Large intestine (tissue), 12 donors: ENCODE measurements at places on chromosomes 4 and X.

DNA sequence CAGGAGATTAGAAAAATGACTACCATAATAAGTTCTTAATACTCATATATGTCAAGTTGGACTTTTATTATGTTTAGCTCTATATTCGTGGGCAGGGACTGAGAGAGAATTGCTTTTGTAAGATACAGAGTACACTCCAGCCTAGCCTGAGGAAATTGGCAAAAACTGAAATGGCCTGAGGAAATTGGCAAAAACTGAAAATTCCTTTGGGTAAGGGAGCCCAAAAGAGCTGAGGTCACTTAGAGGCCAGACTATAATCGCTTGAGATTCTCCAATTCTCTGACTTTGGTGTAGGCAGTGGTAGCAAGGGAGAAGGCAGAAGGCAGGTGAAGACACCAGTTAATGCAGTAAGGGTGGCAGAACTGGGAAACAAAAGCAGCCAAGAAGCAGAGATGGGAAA, 124.5 kb upstream of the HCCS start:
- no peak overlapping the region for H3K27ac ChIP-seq
- DNase-seq, result no peak
- no peaks in the 10 kb centered on the region for H3K36me3 ChIP-seq
- no peaks in the 10 kb centered on the region for H3K27me3 ChIP-seq

- no peaks in the 10 kb centered on the region for H3K36me3 ChIP-seq
- no peaks in the 10 kb centered on the region for H3K27me3 ChIP-seq
- no peak for DNase-seq
- peaks cover 9% of the 10 kb centered on the region for H3K4me1 ChIP-seq
- no peak overlapping the region for H3K4me3 ChIP-seq
These were observed 160.6 kb downstream of the BCOR start for GRCh38 chrX:39936886-39937770.

DNA sequence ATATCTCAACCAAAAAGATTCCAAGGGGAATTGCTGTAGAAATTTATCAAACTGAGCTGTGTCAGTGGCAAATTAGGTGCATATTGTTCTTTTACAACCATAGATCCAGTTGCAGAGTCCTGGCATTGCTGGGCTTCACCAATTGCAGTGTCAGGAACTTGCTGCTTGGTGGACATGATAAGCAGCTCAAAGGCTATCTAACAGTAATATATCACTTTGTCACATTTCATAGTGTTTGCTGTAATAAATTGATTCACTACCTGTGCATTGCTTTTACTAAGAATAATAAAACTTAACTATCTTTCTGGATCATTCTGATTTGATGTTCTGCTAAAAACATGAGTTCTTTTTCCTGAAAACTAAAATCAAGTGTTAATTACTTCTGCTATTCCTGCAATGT, 30.9 kb upstream of the ACE2 start:
- no peaks in the 10 kb centered on the region for H3K36me3 ChIP-seq
- no peaks in the 10 kb centered on the region for H3K27me3 ChIP-seq
- peak; percentile 12 for DNase-seq
- H3K4me1 ChIP-seq, result no peaks in the 10 kb centered on the region
- no peak overlapping the region for H3K4me3 ChIP-seq
- H3K27ac ChIP-seq, result peak overlapping the region; percentile 65

DNA sequence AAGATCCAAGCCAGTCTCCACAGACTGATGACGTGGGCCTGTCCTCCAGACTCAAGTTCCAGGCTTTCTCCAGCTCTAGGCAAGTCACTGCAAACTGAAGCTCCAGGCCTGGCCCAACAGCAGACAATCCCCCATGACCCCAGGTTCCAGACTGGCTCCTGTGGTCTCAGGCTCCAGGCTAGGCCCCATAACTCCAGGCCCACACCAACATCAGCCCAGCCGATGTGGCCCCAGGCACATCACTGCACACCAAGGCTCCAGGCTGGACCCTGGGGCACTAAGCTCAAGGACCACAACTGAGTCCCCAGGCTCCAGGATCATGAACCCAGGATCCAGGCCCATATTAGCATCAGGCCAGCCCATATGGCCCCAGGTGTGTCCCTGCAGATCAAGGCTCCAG, 143.6 kb downstream of the COX7B2 start:
- H3K4me3 ChIP-seq, result no peak overlapping the region
- H3K4me1 ChIP-seq, result no peaks in the 10 kb centered on the region
- no peak for DNase-seq
- H3K27ac ChIP-seq, result no peak overlapping the region
- H3K36me3 ChIP-seq, result no peaks in the 10 kb centered on the region

GRCh38 chr4:71185037-71185436, 153.8 kb upstream of the SLC4A4 start:
- H3K27me3 ChIP-seq, result no peaks in the 10 kb centered on the region
- H3K4me1 ChIP-seq, result no peaks in the 10 kb centered on the region
- H3K27ac ChIP-seq, result no peak overlapping the region
- no peaks in the 10 kb centered on the region for H3K36me3 ChIP-seq

- no peak overlapping the region for H3K4me3 ChIP-seq
- no peaks in the 10 kb centered on the region for H3K27me3 ChIP-seq
- H3K27ac ChIP-seq, result no peak overlapping the region
- no peaks in the 10 kb centered on the region for H3K36me3 ChIP-seq
- no peak for DNase-seq
These were observed 38.2 kb downstream of the PPP1R2C start for GRCh38 chrX:42739741-42740140.

DNA sequence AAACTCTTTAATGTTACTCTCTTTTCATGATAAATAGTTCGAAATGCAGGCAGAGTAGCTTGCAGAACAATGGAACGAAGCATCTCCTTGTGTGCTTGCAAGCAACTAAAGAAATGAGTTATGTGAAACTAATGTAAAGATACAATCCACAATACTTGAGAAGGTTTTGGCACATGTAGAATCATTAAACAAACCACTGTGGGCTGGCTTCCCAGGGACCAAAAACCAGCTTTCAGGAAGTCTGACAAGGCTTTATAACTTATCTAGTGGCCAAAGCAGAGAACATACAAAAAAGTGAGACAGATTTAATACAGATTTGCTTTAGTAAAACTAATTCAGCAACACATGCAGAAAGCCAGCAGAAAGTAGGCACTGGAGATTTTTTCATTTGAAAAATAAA, 1673.8 kb upstream of the AGA start:
- no peak overlapping the region for H3K27ac ChIP-seq
- no peaks in the 10 kb centered on the region for H3K36me3 ChIP-seq
- DNase-seq, result no peak
- no peak overlapping the region for H3K4me3 ChIP-seq
- H3K4me1 ChIP-seq, result no peaks in the 10 kb centered on the region
